ENCODE measurements at places on chromosomes 6 and 20. TPM values are rescaled to one million over a fixed set of nuclear protein-coding genes. Genes with fewer than 3 reads are reported as not detected.

SYCP2 gene
- 2.6 TPM for polyA plus RNA-seq

PLA2G7 gene
- polyA plus RNA-seq = 1.5 TPM

RRAGD gene
- polyA plus RNA-seq = 63.9 TPM

NOTCH4 gene
- 5.4 TPM for polyA plus RNA-seq

Measured in small intestine (tissue), 16 donors.